ENCODE measurements at places on chromosomes 4 and X.

DNA sequence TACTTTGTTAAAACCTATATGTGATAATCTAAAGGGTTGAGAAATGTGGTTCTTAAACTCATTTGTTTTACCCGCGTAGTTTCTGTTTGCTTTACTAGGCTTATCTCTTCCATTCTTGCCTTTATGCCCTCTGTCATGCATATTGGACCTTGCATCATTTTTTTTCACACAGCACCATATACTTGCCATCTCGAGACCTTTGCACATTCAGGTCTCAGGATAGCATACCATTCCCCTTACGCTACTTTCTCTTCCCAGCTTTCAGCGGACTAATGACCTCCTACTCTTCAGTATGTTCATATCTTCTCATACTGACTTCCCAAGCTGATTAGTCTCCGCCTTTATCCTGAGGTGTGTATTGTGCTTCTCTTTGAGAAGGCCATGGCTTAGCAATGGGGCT, 40.5 kb downstream of the USP38 start:
- DNase-seq = no peak

GRCh38 chr4:77104791-77105540, 29.2 kb upstream of the CCNI start:
- peak; percentile 7 for DNase-seq

- peak; percentile 68 for DNase-seq
Observed at GRCh38 chr4:67700116-67700737, 728 bp downstream of the UBA6 start.

DNA sequence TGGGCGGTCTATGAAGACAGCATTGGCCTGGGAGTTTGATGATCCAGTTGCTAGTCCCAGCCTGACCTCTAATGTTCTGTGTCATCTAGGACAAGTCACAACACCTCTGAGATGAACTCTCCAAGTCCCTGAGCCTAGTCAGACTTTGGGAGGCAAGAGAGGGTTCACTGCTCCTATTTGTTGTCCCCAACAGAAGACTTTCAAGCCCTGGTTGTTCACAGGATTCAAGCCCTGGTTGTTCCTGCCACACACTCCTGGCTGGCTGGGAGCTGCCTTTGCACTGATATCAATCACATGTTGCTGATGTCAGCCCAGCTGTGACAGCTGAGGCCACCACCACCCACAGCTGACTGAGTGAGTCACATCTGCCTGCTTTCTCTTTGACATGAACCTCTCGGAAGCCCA, 253.2 kb upstream of the RASGEF1B start:
- no peak for DNase-seq

DNA sequence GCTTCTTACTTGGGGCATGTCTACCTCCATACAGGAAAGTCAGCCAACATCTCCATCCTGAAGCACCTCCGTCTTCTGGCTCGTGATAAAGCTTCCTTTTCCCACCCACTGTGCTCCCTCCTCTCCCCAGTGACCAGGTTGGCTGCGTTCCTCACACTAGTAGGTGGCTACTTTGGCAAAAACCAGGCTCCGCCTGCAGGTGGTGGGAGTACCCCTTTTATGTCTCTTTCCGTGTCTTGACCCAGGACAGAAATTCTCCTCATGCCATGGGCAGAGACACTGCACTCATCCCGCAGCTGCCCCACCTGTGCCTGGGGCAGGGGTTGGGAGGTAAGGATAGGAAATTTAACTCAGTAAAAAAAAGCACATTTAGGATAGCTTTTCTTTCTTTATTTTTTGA, 50.9 kb downstream of the ENPP6 start:
- no peak for DNase-seq

- no peak for DNase-seq
Observed at GRCh38 chr4:38802561-38803355, 1.8 kb downstream of the TLR1 start.

DNA sequence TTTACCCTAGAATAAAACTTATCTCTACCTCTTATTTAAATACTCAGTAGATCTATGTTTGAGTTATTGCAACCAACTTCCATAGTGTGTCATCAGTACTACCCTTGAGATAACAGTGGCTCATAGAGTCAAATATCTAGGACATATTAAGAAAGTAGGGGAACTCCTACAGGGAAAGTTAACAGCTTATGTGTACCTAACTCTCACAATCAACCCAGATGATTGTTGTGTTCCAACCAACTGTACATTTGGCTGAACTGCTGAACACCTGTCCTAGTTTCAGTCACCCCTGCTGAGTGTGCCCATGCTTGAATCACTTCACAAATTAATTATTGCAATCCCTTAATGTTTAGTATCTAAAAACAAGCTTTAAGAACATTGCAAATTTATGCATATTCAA, 244.2 kb upstream of the GRID2 start:
- DNase-seq = no peak

- no peak for DNase-seq
Observed at GRCh38 chrX:19064175-19064574, 58.1 kb downstream of the ADGRG2 start.

DNA sequence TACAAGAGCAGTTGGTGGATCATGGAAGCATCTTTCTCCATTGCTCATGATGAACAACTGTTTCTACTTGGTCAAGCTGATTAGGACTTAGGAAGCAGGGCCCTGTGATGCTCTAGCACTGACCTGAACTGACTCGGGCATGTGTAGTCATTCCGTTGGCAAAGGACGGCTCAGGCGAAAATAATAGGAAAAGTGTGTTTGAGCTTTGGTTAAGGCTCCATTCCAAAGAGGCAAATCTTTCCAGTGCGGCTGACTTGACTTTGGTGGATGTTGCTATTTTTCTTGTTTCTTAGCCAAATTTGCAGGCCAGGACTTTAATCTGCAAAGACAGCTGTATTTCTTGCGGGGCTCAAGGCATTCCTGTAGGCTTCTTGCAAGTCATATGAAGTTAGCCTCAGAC, 39.5 kb downstream of the ZNF518B start:
- no peak for DNase-seq

- DNase-seq = no peak
Observed at GRCh38 chrX:10052906-10053625, 85.9 kb downstream of the CLDN34 start.

GRCh38 chr4:86543560-86544309, 50.4 kb upstream of the PTPN13 start:
- no peak for DNase-seq

- DNase-seq = no peak
Observed at GRCh38 chr4:88077911-88078524, 70.6 kb downstream of the PKD2 start.

- no peak for DNase-seq
Observed at GRCh38 chr4:2261110-2261852, 628 bp downstream of the MXD4 start.

DNA sequence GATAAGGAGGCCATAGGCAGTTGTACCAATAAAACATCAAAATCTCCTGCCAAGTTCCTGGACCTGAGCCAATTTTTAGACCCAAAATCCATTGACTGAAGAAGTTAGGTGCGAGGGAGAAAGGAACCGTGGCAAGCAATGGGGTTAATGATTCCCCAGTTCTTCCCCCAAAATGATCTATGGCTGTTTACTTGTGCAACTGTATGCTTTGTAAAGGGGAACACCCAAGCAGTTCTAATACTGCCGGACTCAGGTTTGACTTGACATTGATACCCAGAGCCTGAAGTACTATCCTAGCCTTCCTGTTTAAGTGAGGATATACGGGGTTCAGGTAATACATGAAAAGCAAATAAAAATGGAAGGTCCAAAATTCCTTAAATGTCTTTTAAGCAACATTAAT, 6.7 kb upstream of the EIF4E start:
- DNase-seq = no peak

DNA sequence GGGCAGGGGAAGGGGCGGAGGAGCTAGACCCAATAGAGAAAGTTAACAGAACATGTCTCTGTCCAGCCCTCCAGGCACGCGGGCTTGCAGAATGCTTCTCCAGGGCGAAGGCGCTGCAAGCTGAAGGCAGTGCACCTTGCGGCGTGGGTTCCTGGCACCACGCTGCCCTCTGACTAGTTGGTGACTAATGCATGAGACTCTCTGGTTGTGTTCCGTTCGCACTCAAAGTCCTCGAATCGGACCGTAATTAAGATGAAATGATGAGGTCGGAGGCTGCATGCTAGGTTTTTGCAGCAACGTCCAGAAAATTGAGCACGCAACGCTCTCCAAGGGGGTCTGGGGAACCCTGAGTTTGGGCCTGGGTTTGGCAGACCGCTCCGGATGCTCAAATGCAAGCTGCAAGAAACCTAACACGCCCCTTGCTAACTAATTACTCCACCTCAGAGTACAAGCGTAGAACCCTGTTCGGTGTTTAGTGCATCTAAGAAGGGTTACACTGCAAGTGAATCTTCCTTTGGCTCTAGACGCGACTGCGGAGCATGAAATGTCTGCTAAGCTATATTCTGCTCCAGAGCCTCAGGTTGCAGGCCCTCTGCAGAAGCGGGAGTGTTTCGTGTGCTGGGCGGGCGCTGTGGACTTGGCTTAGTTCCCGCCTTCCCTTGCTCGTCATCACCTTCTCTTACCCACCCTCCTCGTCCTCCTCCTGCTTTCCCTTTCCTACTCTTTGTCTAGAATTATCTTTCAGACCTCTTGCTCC, 57.1 kb upstream of the NKAP start:
- no peak for DNase-seq

DNA sequence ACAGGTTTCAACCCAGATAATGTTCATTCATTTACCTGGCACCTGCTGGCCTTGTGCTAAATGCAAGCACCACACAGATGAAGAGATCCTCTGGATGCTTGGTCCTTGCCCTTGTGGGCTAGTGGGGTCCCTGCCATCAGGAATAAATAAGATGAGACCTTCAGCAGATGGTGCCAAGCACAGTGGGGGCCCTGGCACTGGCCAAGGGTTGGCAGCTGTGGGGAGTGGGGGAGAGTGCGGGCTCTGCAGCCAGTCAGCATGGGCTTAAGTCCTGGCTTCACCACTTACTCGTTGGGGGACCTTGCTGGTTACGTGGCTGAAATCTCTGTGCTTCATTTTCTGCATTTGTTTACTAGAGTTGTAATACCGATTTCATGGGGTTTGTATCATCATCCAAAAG, 6.9 kb downstream of the LAP3 start:
- DNase-seq = no peak

DNA sequence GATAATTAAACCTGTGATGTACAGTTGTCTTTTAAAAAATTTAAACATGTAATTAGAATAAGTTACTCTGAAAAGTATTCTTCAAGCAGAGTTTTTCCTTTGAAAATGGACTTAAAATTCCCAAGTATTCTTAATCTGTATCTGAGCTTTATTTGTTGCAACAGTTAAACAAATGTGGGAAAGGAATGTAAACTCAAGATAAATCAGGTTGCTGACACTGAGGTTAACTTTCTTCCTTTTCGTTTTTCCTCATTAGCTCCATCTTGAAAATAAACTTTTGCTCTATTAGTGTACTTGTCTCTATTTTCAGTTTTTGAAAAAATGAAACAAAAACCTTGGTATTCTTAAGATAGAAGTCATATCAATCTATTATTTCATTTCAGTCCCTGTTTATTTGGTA, 144.5 kb upstream of the BMPR1B start:
- DNase-seq = no peak

DNA sequence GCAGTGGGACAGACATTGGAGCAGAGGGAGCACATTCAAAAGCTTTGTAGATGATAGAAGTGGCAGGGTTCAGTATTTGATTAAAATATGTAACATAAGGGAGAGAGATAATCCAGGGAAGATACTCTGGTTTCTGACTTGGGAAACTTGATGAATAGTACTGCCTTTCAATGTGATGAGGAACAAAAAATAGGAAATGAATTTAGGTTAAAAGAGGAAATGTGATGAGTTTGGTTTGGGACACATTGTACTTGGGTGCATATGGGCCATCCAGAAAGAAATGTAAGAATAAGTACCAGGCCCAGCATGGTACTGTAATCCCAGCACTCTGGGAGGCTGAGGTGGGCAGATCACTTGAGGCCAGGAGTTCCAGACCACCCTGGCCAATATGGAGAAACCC, 20.9 kb upstream of the NDNF start:
- DNase-seq = no peak

GRCh38 chr4:1973661-1974060, 35.1 kb downstream of the NELFA start:
- DNase-seq = no peak

GRCh38 chr4:121411151-121411744, 30.4 kb upstream of the QRFPR start:
- no peak for DNase-seq

DNA sequence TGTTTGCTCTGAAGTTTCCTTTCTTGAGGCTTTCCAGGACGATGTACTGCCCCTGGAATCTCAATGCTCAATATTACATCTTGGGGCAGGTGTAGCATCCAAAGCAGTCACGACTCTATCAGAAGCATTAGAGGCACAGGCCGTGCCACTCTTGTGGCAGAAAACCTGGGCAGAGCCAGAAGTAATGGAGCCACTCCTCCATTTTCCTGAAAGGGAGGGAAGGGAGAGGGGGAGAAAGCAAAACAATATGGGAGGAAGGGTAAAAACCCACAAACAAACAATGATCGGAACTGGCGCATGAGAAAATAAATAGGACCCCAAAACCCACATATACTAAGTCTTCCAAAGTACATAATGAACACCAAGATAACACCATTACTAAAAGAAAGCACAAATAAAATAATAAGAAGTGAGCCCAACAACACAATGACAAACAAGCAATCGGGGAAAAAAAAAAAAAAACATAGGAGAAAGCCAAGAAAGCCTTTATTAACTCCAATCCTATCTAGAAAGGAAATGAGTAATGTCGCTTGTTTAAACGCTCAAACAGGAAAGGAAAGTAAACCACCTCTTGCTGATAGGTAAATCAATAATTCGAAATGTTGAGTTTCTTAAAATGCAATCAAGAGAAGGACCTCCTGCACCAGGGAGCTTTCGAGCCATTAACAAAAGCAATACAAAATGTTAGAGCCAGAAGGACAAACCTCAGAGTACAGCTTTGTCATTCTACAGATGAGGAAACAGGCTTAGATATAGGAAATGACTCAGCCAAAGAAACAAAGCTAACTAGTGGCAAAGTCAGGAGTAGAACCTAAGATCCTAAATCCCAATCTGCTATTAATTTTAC, 117.4 kb downstream of the ATRX start:
- DNase-seq = no peak

DNA sequence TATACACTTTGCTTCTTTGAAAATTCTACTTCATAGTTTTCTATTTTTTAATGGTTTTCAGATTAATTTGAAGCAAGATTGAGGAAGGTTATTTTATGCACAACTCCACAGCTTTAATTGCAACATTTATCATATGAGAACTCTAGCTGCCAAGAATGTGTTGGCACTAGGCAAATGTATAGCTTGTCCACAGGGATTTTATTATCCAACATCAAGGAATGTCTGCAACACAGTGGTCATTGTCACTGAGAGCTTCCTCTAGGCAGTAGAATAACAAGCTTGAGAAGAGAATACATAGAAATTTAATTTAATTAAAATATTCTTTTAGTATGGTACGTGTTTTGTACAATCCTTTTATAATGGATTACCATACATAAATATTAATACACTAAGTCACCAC, 1600.8 kb downstream of the ARAP2 start:
- no peak for DNase-seq

GRCh38 chr4:121049072-121049599, 23.2 kb downstream of the NDNF start:
- no peak for DNase-seq

DNA sequence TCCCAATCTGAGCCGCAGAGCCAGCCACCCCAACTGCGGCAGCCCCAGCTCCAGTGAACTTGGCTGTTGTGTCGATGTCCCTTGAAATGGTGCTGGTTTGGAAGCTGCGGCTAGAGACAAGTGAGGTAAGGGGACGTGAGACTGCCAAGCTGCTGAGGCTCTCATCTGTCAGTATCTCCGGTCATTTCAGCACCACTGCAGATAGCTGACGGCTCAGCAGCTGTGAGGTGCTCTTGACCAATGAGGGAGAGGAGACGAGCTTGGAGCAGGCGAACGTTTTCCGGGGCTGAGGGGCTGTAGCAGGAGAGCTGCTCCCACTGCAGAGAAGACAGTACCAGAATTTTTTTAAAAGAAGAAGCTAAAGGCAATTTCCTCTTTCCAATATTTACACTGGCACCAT, 175.5 kb upstream of the CASK start:
- no peak for DNase-seq
